Left kidney (tissue), 8 donors: ENCODE measurements at places on chromosomes 12 and 14. TPM values are rescaled to one million over a fixed set of nuclear protein-coding genes. Genes with fewer than 3 reads are reported as not detected.

Gene ADCY4
- 22.4 TPM for polyA plus RNA-seq

DNA sequence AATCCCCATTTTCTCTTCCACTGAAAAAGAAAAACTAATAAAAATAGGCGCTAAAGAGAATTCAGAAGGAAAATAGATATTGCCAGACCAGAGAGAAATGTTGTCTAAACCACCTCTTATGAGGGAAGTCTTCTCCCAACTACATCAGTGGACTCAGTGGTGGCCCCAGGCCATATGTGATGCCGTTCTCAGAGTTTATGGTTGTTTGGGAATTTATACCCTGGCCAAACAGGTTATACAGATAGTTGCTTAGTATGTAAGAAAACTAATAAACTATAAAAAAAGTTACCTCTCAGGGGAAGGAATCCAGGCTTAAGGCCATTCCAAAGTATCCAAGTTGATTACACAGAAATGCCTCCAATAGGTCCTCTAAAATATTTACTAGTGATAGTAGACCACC, 103.4 kb upstream of the RBM19 start:
- DNase-seq, result no peak

Gene RNASE2
- polyA plus RNA-seq, result 1.1 TPM

- no peak for DNase-seq
These were observed 73.7 kb upstream of the RAP1B start for GRCh38 chr12:68536885-68537485.

Gene CMTM5
- 1.0 TPM for polyA plus RNA-seq

DNA sequence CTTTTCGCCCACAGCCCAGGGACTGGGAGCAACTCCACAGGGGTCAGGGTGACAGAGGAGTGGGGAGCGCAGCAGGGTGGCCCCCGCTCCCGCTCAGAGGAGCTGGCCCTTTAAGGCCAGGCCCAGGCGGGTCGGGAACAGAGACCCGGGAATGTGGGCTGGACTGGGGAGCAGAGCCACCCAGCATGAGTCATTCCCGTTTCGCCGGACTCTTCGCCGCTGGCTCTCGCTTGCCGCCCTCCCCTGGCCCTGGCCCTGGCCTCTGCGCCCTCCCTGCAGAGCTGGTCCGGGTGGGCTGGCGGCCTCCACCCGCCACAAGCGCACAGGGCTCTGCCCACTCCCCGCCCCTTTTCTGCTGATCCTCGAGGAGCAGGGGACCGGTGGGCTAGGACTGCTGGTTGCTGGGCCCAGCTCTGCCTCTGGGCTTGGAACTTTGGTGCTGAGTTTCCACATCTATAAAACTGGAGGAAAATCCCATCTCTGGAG, 92.8 kb downstream of the NINJ2 start:
- peak; percentile 33 for DNase-seq

DNA sequence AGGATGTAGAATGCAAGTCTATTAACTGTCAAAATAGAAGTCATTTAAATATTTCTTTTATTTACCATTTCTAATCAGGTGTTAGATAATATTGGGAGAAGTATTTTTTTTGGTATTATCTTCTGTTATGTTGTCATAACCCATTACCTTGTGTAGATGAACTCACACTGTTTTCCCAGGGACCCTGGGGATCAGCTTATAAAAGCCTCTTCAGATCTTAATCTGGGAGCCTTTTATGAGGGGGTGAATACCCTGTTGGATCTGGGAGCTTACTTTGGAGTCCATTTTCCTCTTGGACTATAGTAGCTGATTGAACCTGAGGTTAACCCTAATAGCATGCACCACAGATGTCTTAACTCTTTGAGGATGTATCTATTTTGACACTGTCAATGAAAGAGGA, 176.3 kb upstream of the ATP2B1 start:
- DNase-seq, result no peak

Gene NID2
- polyA plus RNA-seq, result 109 TPM

Gene GPR135
- polyA plus RNA-seq, result 7.4 TPM

Gene LALBA
- polyA plus RNA-seq, result not detected

GRCh38 chr14:55124774-55125386, 4.2 kb upstream of the LGALS3 start:
- DNase-seq, result no peak

GRCh38 chr12:92362785-92363184, 217.1 kb upstream of the BTG1 start:
- DNase-seq, result no peak

GRCh38 chr12:50728417-50728816, 35.5 kb upstream of the ATF1 start:
- DNase-seq, result no peak

Gene PMCH
- polyA plus RNA-seq, result 0.91 TPM

DNA sequence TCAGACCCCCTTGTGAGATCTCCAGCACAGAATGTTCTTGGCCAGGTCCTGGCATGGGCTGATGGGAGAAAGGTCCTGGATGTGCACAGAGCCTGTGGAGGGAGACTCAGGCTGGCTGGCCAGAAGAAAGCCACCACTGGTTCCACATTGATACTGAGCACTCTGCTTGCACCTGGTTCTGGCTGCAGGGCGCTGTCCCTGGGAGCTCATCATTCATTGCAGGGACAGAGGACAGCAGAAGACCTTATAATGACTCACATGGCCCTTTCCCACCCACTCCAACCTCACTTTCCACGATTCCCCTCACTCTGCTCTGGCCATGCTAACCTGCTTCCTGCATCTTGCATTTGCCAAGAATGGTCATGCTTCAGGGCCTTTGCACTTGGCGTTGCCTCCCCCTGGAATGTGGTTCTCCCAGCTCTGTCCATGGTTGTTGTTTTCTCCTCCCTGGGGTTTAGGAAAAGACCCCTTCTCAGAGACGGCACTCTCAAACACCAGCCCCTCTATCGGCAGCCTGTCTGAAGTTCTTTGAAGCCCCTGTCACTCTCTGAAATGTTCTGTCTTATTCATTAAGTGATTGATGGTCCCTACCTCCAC, 10.3 kb downstream of the KRT7 start:
- DNase-seq, result peak; percentile 68

- DNase-seq, result peak; percentile 53
These were observed 19.6 kb downstream of the PELI2 start for GRCh38 chr14:56137849-56138248.

GRCh38 chr12:61996717-61997116, 263.5 kb upstream of the USP15 start:
- DNase-seq, result no peak

DNA sequence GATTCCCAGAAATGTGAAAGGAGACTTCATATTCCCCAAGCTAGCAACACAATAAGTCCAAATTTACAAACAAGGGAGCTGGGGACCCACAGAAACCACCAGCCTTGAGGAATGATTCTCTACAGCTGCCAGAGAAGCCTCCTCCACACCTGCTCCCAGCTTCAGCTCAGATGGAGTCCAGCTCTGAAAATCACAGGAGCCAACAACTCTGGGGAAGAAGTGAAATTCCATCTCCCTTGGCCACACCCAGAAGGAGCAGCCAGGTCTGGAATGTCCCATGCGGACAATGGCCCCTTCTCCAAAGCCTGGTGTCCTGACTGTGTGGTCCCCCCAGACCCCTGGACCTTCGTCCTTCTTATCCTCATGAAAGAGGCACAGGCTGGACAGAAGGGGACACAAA, 45.4 kb downstream of the SYNE3 start:
- DNase-seq, result no peak

DNA sequence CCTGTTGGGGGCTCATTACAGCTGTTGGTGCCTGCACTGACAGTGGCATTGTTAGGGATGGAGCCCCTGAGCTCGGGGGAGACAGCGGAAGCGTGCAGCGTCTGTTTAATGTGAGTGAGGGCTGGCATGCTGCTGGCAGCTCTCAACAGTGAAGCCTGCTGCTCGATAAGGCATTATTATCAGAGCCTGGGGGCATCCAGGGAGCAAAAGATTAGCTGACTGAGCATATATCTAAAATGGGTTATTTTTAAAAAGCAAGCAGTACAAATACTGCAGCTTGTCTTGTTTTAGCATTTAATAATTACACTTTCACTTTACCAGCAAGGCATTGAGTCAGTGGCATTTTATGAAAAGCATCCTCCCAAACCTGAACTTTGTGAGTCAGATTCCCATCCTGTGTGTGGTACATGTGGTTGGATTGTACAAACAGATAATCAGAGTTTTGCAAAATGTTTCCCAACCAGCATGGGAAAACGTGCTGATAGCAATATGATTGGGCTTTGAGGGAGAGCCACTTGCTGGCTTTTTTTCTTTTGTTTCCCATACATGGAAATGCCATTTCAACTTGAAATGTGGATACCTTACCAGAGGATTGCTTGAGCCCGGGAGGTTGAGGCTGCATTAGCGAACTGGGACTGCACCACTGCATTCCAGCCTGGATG, 150.8 kb downstream of the PRKCH start:
- no peak for DNase-seq

Gene POTEM
- polyA plus RNA-seq, result not detected

Gene SNAPC1
- 12.4 TPM for polyA plus RNA-seq

DNA sequence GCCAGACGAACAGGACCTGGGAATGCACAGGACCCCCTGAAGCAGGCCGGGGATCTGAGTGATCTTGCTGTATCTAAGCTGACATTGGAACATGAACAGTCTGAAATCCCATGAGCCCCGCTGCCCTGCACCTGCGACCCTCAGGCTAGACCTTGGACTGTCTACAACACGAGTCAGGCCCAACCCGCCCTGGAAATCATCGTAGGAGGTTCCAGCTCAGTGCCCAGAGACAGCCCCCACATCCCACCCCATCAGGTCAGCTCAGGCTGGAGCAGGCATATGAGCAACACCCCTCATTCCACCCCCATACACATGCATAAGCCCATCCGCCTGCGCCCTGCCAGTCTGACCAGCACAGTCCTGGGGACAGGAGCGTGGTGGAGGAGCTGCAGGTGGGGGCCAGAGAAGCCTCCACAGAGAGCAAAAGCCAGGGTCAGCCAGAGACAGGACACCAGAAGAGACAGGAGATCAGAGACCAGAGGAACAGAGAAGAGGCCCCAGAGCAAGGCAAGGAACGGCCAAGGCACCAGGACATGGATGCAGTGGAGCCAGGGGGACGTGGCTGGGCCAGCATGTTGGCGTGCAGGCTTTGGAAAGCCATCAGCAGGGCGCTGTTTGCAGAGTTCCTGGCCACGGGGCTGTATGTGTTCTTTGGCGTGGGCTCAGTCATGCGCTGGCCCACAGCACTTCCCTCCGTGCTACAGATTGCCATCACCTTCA, at the start of gene AQP6:
Gene AQP6, plus strand, starts transcription at position 307 of the 720 bp plus-strand sequence. Its CDS starts 227 bp downstream, at position 534.
- DNase-seq, result no peak

DNA sequence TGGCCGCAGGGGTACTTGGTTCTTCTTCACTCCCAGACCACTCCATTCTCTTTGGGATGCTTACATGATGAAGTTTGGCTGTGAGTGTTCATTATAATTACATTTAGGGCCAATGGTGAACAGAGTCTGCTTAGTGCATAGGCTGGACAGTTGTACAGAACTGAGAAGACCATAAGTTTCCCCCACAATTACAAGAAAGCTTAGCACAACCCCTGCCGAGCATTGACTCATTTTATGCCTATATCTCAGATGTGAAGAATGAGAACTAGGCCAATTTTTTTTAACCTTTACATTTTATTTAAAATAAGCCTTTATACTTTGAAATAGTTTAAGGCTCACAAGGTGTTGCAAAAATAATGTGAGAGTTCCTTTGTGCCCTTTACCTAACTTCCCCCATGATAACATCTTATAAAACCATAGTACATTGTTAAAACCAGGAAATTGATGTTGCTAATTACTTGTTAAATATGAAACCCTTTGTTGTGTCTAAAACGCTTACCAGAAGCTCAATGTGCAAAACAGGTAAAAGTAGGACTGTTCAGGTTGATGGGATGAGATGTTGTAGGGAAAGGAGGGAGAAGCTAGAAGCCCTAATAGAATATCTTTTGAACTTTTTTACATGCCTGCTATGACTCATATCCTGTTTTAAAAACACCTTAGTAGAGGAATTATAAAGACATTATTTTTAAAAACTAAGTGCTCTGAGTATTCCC, 47.2 kb downstream of the ALDH1L2 start:
- DNase-seq, result no peak

Gene EXD2
- polyA plus RNA-seq, result 35.6 TPM
